ENCODE measurements at places on chromosomes 1 and 21.

- DNase-seq = no peak
Observed at GRCh38 chr1:56535939-56536338, 43.4 kb downstream of the PLPP3 start.

GRCh38 chr1:231279081-231279480, 38.1 kb downstream of the GNPAT start:
- DNase-seq = no peak

DNA sequence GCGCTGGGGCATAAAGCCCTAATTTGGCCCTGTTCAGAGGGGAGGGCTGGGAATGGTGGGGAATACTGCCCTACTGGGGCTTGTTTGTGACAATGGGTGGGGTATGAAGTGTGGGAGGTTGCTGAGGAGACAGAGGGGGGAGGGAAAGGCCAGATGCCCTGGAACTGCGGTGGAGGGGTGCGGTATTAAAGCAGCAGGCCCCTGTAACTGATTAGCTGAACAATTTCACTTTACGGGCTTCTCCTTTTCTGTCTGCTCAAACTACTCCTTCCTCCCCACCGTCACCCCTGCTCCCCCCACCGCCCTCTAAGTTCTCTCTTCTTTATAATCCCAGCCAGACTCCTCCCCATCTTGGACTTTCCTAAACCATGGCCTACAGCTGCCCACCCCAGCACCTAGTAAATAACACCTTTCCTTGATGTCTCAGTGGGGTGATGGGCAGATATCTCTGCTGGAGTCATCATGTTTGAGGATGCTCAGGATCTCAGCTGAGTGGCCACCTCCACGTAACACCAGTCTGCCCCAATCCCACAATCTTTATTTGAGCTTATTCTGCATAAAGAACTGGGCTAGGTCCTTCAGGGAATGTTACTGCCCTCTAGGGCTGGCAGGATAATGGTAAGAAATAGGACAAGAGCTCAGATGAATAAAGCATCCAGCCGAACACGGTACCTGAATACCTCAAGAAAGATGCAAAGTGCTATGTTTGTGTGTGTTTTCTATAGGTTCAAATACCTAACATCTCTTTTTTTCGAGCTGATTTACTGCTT, 33.5 kb downstream of the XCL1 start:
- no peak for DNase-seq

GRCh38 chr1:212696721-212697331, 2.8 kb downstream of the BATF3 start:
- no peak for DNase-seq

- no peak for DNase-seq
Observed at GRCh38 chr21:32705139-32705538, 22.7 kb downstream of the SYNJ1 start.

- DNase-seq = no peak
Observed at GRCh38 chr1:17674726-17675500, 80.2 kb upstream of the ACTL8 start.

GRCh38 chr1:167465018-167465417, 53.3 kb downstream of the CD247 start:
- no peak for DNase-seq

- no peak for DNase-seq
Observed at GRCh38 chr1:43049481-43049880, 90.8 kb upstream of the SLC2A1 start.

GRCh38 chr21:30193201-30193600, 22.7 kb downstream of the CLDN8 start:
- no peak for DNase-seq
